ENCODE measurements at places on chromosomes 4 and X.

DNA sequence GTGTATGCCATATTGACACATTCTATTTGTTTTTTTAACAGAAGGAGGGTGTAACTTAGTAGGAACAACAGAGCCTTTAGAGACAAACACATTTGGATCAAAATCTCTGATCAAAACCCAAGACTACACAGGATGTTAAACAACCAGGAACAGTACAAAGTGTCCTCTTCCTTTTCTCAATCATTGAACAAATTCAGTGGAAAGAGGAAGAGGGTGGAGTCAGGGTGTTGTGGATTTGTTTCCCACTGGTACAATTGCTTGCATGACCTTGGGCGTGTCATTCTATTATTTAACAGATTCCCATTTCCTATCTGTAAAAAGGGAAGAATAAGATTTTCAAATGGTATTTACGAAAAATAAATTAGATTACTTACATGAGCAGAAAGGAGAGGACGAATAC lies 1162.8 kb upstream of the PRKX start:
- H3K4me3 ChIP-seq, result no peak overlapping the region
- H3K36me3 ChIP-seq, result no peaks in the 10 kb centered on the region
- peaks cover 2% of the 10 kb centered on the region for H3K27me3 ChIP-seq
- no peaks in the 10 kb centered on the region for H3K4me1 ChIP-seq

- no peak for DNase-seq
- no peak overlapping the region for H3K4me3 ChIP-seq
- no peak overlapping the region for H3K27ac ChIP-seq
- peaks cover 4% of the 10 kb centered on the region for H3K36me3 ChIP-seq
Measured at GRCh38 chr4:73597594-73597993, 22.6 kb downstream of the RASSF6 start.

DNA sequence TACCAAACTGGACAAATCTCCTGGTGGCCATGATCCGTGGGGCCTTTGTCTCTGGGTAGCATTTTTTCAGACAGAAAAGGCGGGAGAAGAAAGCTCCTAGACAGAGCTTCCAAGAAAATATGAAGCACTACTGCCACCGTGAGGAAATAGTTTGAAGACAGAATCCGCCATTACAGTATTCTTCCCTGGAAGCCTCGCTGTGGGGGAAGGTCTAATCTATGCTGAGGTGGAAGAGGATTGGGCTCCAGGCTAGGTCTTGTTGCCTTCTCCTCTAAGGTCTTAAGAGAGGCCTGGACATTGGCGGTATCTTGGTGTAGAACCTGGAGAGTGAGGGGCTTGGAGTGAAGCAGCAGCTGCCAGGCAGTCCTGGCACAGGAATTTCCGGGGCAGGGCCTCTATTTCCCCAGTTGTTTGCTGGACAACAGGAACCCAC lies 218.9 kb downstream of the OR13H1 start:
- H3K27me3 ChIP-seq, result no peaks in the 10 kb centered on the region
- H3K36me3 ChIP-seq, result peaks cover 2% of the 10 kb centered on the region
- H3K4me1 ChIP-seq, result no peaks in the 10 kb centered on the region
- H3K4me3 ChIP-seq, result no peak overlapping the region
- DNase-seq, result no peak

- H3K36me3 ChIP-seq, result peaks cover 11% of the 10 kb centered on the region
- no peak for DNase-seq
- no peaks in the 10 kb centered on the region for H3K27me3 ChIP-seq
Measured at GRCh38 chr4:85598936-85599335, 124.0 kb downstream of the ARHGAP24 start.

DNA sequence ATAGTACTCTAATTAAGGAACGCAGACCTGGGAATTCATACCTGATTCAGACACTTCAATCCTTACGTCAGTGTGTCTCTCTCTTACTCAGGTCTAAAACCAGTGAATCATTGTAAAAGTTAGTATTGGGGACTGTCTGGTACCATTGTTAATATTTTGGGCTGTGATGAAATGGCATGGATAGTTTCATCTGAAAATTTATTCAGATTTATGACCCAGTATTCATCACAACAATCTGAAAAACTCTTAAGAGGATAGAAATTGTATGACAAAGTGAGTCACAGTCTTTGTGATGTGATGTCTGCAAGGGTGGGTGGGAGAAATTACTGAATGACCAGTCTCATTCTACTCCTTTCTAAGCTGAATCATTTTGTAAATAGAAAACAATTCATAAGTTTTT lies 10.3 kb downstream of the FGF2 start:
- H3K36me3 ChIP-seq, result no peaks in the 10 kb centered on the region
- no peak for DNase-seq

Measured in memory B cell (primary cell).